ENCODE measurements at places on chromosomes 5 and 9.
A peak's percentile ranks its signal among the peaks of the same experiment; 100 is the strongest.

- no peak for DNase-seq
Measured at GRCh38 chr9:127128341-127129072, 6.1 kb upstream of the ANGPTL2 start.

DNA sequence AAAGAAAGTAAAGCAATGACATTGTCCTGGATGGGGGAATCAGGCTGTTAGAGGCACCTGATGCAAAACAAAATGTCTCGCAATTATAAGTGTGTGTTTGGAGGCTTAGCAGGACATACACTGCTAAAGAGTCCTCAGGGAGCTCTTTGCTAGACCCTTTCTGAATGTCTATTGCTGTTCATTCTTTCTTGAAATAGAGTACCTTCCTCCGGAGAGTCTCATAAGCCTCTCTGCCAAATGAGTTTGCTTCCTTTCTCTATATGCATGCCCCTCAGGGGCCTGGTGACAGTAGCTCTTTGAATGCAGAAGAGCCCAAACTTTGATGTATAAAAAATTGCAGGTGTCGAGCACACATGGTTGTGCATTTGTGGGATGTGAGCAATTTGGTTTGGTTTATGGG, 26.4 kb upstream of the ADAMTSL1 start:
- no peak for DNase-seq

- peak; percentile 11 for DNase-seq
Measured at GRCh38 chr9:37364751-37365360, 57.6 kb upstream of the GRHPR start.

DNA sequence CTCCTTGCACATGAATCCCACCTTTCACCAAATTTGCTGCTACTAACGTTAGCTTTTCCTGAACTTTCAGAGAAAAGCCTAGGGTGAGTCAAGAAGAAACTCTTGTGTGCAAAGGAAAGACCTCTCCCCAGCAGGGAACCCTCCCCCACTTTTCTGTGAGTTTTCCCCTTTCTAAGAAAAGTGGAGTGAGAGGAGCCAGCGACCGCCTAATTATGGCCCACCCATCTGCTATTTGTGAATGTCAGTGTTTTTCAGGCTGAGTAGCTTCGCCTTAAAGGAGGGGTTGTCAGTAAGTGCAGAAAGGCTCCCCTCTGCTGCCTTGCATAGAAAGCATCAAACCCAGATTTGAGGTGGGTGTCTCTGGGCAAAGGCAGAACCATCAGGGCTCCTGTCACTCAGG, 46.8 kb upstream of the SPOCK1 start:
- DNase-seq: no peak

DNA sequence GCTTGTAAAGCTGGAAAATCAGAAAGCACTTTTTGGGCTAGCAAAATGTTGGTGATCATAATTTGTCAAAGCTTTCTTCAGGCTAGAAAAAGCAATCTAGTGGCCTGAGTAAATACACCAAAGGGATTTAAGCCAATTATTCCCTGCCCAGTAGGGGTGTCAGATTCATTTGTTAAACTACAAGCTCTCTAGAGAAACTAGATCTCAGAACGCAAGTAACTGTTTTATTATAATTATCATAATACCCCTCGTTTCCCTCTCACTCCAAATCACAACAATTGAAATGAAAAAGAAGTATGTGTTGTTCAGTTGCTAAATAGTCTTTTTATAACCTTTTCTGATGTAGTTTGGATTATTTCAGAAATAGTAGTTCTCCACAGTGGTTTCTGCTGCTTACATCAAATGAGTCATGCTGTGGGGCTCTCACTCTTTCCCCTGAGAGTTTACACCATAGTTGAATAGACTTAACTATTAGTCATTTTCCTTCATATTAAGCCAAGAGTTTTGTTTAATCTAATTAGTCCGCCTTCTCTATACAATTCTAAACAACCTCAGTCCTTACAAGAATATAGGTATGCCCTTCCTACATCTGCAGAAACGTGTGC, 918.6 kb upstream of the DMAC1 start:
- DNase-seq: no peak

DNA sequence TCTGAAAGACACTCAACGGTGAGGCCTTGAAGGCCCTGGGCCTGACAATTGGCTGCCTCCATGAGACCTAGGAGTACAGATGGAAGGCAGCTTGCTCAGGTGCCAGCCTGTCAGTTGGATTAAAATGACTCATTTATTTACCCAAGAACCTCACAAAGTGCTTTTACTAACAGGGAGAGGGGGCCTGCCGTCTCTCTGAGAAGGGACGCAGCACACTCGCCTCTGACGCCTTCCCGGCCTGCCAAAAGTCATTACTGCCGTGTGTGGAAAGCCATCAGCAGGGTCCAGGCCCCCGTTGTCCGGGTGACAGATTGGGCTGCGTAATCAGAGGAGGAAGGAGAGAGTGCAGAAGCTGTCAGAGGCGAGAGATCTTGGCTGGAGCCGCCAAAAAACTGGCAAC, 32.4 kb downstream of the DDX31 start:
- no peak for DNase-seq

DNA sequence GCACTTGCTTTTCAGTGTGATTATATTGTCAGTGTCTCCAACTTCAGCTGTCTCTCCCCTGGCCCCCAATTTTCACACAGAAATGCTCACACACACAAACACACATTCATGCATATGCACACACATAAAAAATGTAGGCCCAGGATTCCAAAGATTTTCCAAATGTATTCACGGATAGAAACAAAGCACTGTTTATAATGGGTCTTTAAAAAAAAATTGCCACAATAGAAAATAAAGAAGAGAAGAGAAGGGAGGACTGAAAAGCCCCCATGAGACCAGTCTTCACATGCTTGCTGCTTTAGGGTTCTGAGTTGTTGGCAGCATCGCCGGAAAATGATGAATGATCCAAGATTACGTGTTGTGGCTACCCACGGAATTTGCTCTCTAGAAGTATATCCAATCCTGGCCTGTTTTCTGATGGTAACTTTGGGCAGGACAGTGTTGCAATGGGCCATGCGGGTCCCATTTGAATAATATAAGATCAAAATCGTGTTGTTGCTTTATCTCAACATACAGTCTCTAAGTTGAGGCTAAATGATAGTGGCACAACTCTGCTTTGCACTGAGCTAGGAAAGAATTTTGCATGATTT, 36.2 kb upstream of the ACO1 start:
- no peak for DNase-seq
